T-helper 1 cell treated with Interleukin-12 subunit alpha and Interleukin-12 subunit beta and Interleukin-4 antibody, amounts not matched to agents 30 ng/mL and 1 ng/mL, for 36 hours (primary cell): ENCODE measurements at places on chromosomes 2 and 18. TPM values are rescaled to one million over a fixed set of nuclear protein-coding genes. Genes with fewer than 3 reads are reported as not detected.

Gene LYPD6B
- not detected in 2 replicates for total RNA-seq

Gene MC5R
- total RNA-seq: 0.15 TPM in 1 of 2 replicates, not detected in the other

Gene VIL1
- 0.27 TPM in 1 of 2 replicates, not detected in the other for total RNA-seq

Gene MRPL44
- 27.1 and 28.9 TPM in 2 replicates for total RNA-seq

Gene ZNF519
- total RNA-seq: 14.9 and 17.5 TPM in 2 replicates

Gene TEKT4
- 0.39 and 0.64 TPM in 2 replicates for total RNA-seq

Gene CAVIN2
- not detected in 2 replicates for total RNA-seq

Gene SATB2
- 0.10 TPM in 2 replicates for total RNA-seq

Gene IL36RN
- not detected in 2 replicates for total RNA-seq

Gene COLEC12
- not detected in 2 replicates for total RNA-seq

Gene EEF1B2
- 439 and 462 TPM in 2 replicates for total RNA-seq

Gene DLX1
- total RNA-seq: not detected in 2 replicates

Gene LONRF2
- total RNA-seq: 0.54 and 0.56 TPM in 2 replicates

Gene CXCR1
- 0.54 and 0.76 TPM in 2 replicates for total RNA-seq

Gene REG3G
- not detected in 2 replicates for total RNA-seq

Gene LYPD6
- not detected in 2 replicates for total RNA-seq

Gene MERTK
- 0.29 TPM in 2 replicates for total RNA-seq

Gene SLC9A4
- 0.15 and 0.20 TPM in 2 replicates for total RNA-seq

Gene AGXT
- total RNA-seq: not detected in 2 replicates

Gene MATN3
- not detected in 2 replicates for total RNA-seq

Gene DCDC2C
- total RNA-seq: not detected in 2 replicates

Gene NPAS2
- total RNA-seq: 1.5 and 2.4 TPM in 2 replicates

Gene RGPD3
- total RNA-seq: 0.32 and 0.37 TPM in 2 replicates

Gene GDF7
- total RNA-seq: not detected in 2 replicates

Gene KLHL41
- total RNA-seq: not detected in 2 replicates

Gene MYO3B
- total RNA-seq: 0.59 and 0.78 TPM in 2 replicates

Gene CYP26B1
- not detected in 2 replicates for total RNA-seq

Gene GRB14
- not detected in 2 replicates for total RNA-seq
